ENCODE measurements at places on chromosomes 1 and 21.

DNA sequence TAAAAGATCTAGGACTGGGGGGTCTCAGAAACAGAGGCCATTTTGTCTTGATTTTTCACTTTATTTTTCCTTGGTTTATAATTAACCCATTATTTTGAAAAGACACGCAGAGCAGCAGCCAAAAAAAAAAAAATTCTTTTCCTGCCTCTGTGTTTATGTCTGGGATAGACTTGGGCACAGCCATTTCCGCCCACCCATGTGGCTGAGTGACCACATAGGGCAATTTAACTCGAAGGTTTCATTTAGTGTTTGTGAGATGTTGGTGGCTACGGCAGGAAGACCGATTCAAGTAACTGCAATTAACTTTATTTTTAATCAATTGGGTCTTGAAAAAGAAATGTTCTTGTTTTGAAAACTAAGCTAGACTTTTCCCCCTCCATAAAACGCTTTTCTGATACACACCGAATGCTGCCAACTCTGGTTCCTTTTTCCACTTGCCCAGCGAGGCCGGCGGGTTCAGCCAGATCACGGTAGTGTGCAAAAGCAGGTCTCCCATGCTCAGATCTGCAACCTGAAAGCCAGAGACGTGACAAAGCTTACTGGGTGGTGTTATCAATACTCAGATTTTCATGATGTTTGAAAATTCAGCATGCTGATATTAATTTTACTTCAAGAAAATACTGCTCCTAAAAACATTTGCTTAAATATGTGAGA is 97.4 kb upstream of the KRTAP19-8 start:
- no peak for DNase-seq

- DNase-seq, result peak; percentile 93
Measured at GRCh38 chr1:153749408-153750005, 21.7 kb downstream of the INTS3 start.

DNA sequence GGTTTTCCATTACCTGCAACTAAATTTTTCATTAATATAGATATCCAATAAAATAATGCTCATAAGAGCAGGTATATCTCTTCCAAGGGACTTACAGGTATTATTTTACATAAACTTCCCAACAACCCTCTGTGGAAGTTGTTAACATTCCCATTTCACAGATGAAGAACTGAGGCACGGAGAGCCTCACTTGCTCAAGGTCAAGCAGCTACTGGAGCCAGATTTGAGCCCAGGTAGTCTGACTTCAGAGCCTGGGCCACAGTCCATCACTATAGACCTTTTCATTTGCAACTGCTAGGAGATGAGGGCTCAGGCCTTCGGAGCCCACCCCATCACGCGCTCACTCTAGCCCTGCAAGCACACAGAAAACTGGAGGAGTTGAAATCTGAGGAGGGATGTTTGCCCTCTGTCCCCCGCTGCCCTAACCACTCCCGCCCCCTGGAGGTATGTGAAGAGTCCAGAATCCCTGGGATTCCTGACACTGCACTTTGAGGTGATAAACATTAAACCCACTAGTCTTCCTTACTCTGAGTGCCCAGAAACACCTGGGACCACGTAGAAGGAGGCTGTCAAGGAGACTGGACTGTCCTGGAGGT is 11.7 kb upstream of the ALPL start:
- no peak for DNase-seq

DNA sequence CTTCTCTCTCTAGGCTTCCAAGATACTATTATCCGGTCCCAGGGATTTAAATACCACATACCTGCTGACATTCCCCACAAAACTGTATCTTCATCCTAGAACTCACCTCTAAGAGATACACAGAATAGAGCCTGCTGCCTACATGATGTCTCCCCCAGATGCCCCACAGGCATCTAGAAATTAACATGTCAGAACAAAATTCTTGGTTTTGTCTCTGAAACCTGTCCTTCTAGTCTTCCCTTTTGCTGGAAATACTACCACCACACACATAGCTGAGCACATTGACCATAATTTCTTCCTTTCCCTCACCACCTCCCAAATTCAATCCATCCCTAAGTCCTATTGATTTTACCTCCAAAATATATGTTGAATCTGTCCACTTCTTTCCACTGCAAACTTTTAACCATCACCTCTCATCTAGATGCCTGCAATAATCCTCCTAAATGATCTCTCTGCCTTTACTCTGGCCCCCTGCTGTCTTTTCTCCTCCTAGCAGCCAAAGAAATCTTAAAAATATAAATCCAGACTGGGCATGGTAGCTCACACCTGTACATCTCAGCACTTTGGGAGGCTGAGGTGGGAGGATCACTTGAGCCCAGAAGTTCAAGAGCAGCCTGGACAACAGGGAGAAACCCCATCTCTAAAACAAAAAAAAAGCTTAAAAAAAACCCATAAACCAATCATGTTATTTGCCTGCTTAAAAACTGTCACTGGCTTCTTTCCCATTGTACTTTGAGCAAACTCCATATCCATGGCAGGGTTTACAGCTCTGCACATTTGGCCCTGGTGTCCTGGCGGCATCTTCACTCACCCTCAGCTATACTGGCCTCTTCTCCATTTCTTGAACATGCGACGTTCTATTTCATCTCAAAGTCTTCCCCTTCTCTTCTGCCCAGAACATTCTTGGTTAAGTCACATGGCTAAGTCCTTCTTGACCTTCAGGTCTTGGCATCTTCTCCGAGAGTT is 6.2 kb upstream of the FAM76A start:
- DNase-seq, result no peak

GRCh38 chr1:51433972-51434510 is 85.0 kb downstream of the EPS15 start:
- DNase-seq, result no peak

GRCh38 chr1:152112101-152112884 is 3.0 kb downstream of the TCHH start:
- DNase-seq, result peak; percentile 53

DNA sequence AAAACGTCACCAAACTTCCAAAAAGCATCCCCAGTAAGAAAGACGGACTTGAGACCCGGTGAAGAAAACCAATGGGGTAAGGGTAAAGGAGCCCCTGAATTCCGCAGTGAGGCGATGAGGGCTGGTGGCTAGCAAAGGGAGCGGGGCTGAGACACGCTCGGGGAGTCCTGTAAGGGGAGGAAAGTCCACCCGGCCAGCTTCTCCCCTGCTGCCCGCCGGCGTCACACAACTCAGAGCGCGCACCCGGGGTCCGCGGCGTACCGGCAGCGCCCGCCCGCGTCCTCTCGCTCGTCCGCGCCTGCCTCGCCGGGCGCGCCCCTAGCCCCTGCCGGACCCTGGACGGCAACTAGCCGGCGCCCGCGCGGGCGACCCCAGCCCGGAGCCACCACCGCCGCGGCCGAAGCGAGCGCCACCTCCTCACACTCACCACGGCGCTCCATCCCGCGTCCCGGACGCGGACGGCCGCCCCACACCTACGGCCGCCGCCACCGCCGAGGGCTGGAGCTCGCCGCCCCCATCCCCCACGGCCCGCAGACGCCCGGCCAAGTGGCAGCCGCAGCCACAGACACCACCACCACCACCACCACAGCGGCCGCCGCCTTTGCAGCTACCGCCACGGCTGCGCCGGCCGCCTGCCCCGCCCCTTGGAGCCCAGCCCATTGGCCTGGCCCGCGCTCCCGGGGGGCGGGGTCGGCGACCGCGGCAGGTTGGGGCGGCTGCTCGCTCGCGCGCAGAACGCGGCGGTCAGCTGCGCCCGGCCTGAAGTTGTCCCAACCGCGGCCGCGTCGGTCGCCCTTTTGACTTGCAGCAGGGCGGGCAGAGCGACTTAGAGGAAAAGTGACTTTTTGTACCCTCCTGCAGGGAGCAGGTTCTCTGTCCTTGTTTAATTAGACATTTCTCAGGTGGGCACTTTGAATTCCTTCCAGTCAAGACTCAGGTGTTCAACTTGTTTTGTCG is 10.0 kb upstream of the ARHGAP29 start:
- peak; percentile 91 for DNase-seq

DNA sequence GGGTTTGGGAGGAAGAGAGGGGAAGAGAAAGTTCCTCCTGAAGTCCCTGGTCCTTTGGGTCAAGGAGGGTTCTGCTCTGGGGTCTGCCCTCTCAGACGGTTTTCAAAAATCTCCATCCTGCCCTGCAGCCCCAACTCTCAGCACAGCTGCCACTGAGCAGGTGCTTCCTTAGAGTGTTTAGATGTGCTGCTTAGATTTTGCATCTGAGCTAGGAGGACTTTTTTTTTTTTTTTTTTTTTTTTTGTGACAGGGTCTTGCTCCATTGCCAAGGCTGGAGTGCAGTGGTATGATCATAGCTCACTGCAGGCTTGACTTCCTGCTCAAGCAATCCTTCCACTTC is 324.9 kb upstream of the POU3F1 start:
- no peak for DNase-seq

GRCh38 chr1:19756480-19756879 is 43.2 kb downstream of the TMCO4 start:
- DNase-seq, result no peak

- no peak for DNase-seq
Measured at GRCh38 chr1:157292809-157293564, 154.8 kb upstream of the ETV3 start.

GRCh38 chr1:34806396-34806795 is 13.6 kb downstream of the GJA4 start:
- no peak for DNase-seq

- peak; percentile 78 for DNase-seq
Measured at GRCh38 chr21:43361493-43362296, 65.2 kb downstream of the SIK1 start.

- no peak for DNase-seq
Measured at GRCh38 chr1:60990714-60991090, 91.7 kb upstream of the NFIA start.

- no peak for DNase-seq
Measured at GRCh38 chr1:233031521-233031920, 81.1 kb downstream of the NTPCR start.

DNA sequence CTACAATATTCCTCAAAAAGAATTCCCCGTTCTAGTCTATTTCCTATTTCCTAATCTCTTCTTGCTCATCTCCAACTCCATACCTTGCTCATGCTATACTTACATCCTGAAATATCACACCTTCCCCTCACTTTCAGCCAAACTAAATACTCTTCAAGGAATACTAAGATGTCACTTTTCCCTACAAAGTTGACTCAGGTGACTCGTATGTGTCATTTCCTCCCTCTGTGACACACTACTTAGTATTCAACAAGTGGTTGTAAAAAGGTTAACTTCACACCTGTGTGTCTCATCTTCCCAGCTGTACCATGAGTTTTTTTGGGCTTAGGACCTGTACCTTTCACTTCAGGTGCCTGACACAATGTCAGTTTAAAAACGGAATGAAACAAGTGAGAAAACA is 81.9 kb upstream of the LBR start:
- DNase-seq, result no peak

DNA sequence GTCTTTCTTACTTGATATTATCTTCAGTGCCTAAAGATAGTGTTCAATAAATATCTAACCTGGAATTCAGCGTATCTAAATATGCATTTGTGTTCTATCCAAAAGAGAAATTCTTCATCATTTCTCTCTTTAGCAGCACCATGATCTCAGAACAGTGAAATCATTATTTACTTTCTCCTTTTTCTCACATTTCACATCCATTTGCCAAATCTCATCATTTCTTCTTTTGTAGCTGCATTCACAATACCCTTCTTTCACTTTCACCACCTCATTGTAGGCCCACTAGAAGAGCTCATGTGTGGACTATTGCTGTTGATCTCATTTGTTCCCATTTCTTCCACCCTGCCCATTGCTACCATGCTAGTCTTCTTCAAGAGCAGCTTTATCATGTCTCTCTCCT is 178.0 kb downstream of the PHTF1 start:
- DNase-seq, result no peak

- no peak for DNase-seq
Measured at GRCh38 chr1:219527994-219528393, 84.9 kb downstream of the ZC3H11B start.

DNA sequence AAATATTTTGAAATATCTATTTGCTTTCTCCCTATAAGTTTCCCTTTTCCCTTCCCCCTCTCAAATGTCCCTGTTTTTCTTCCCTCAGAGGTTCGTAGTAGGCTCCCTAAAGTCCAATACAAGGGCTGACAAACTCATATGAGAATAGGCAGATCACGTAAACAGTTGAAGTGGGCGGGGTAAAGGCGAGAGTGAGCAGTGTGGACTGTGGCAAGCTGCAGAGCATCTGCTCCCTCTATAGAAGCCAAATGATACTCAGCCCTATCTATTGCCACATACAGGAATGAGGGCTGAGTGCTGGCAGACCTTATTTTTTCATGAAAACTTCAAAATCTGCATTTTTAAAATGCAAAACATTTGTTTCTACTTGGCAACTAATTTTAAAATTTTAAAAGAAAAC is 26.3 kb downstream of the PRDX6 start:
- DNase-seq, result no peak

- no peak for DNase-seq
Measured at GRCh38 chr21:45748593-45748992, 105.1 kb downstream of the PCBP3 start.

GRCh38 chr1:172602706-172603105 is 56.2 kb upstream of the FASLG start:
- DNase-seq, result no peak

DNA sequence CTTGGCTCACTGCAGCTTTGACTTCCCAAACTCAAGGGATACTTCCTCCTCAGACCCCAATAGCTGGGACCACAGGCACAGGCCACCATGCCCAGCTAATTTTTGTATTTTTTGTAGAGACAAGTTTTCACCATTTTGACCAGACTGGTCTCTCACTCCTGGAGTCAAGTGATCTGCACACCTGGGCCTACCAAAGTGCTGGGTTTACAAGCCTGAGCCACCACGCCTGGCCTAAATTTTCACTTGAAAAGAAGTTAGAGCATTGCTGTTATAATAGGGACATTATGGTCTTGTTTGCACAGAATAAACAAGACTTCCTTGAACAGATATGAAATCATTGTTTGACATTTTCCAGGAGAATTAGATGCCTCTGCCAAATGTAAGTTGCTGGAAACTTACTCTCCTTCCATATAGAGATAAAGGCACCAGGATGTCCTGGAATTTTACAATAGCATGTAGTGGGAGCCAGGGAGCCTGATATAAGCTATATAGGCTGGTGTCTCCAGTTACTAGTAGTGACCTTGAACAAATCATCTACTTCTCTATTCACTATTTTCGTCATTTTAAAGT is 16.9 kb downstream of the SLC35A3 start:
- DNase-seq, result no peak

DNA sequence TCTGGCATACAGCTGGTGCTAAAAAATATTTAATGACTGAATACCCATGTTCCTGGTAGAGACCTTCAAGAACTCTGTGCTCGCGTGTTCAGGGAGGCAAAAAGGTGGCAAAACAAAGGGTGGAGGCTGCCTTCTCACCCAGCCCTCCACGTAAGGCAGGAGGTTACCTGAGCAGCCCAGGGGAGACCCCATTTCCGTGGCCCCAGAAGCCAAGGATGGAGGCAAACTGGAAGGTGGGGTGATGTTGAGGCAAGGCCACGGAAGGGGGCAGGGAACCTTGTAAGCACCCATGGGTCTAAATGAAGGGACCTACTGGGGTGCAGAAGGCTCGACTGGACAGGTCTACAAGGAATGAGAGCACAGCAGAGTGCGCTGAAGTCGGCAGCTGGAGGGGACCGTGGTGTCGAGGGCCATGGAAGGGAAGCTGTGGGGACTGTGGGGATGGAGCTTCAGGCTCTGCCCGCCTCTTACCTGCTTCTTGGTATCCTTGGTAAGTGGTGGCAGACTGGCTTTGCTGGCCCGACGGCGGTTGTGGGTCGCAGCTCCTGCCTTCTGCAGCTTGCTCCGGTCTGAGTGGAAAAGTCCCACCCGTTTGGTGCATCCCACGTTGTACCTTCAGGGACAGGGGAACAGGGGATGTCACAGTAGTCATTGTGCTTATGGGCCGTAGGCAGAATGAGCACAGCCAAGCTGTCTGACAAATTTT is 8.9 kb upstream of the A3GALT2 start:
- no peak for DNase-seq
